ENCODE measurements at places on chromosomes 6 and 20.

DNA sequence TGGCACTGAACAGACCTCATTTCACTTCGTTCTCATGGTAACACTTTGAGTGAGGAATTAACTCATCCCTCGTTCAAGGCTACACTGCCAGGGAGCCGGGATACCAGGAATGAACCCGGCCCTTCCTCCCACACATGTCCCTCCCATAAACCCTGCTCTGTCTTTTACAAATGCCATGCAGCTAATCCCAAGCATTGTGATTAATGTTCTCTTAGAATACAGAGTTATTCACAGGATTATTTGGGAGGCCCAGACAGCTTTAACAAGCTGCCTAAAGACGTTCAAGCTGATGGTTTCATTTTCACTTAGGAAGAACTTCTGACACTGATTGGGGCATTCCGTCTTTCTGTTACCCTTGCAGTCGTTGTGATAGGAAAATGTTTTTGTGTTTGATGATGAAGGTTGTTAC is 42.5 kb upstream of the CD83 start:
- no peak for DNase-seq

GRCh38 chr6:161526794-161527193 is 252.9 kb upstream of the AGPAT4 start:
- DNase-seq: no peak

GRCh38 chr6:21740376-21741124 is 147.0 kb downstream of the SOX4 start:
- DNase-seq: no peak

- DNase-seq: no peak
These were observed 8.8 kb upstream of the CD83 start for GRCh38 chr6:14108571-14109410.

- no peak for DNase-seq
These were observed 522.2 kb upstream of the JAG1 start for GRCh38 chr20:11195899-11196558.

GRCh38 chr6:132818404-132819359 is 4.3 kb downstream of the RPS12 start:
- DNase-seq: no peak

All from suprapubic skin (tissue), 4 donors.